ENCODE measurements at places on chromosomes 4 and X. TPM values are rescaled to one million over a fixed set of nuclear protein-coding genes. Genes with fewer than 3 reads are reported as not detected.

The NHSL2 gene
- 0.78 TPM for total RNA-seq

The GLOD5 gene
- total RNA-seq = not detected

The RNF128 gene
- 1.6 TPM for total RNA-seq

The CXCL1 gene
- total RNA-seq = 534 TPM

The SSX4 gene
- total RNA-seq = not detected

The TRAPPC2 gene
- total RNA-seq = 5.6 TPM

The MSANTD1 gene
- 0.48 TPM for total RNA-seq

The OTUD6A gene
- not detected for total RNA-seq

The GPR173 gene
- total RNA-seq = 9.8 TPM

The ZFYVE28 gene
- 8.0 TPM for total RNA-seq

The NOX1 gene
- not detected for total RNA-seq

The FHDC1 gene
- total RNA-seq = 0.16 TPM

The MTMR8 gene
- total RNA-seq = 0.08 TPM

The CXCL9 gene
- total RNA-seq = not detected
